T-helper 2 cell treated with Interferon-gamma antibody and Interleukin-4, amounts not matched to agents 5 μg/mL and 100 μg/mL, for 36 hours (primary cell): ENCODE measurements at places on chromosomes 11 and 22.

GRCh38 chr11:134270250-134270714 lies 5.9 kb upstream of the GLB1L3 start:
- peak; percentile 33 for DNase-seq

DNA sequence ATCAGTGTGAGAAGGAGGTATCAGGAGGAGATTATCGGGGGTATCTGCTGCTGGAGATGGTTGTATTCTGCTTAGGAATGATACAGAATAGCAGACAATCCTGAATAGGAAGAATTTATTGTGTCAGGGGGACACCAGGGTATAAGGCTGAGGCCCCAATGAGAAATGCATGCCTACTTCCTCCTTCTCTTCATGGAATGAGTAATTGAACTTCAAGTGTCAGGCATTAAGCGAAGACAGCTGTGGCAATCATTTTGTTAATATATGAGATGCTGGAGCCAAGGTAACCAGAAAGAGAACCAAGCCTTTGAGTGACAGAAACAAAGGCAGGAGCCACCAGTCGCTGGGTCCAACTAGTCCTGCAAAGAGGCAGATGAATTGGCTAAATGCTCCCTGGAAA lies 49.1 kb downstream of the KIRREL3 start:
- DNase-seq, result no peak

GRCh38 chr11:94747601-94748041 lies 20.5 kb upstream of the AMOTL1 start:
- no peak for DNase-seq

DNA sequence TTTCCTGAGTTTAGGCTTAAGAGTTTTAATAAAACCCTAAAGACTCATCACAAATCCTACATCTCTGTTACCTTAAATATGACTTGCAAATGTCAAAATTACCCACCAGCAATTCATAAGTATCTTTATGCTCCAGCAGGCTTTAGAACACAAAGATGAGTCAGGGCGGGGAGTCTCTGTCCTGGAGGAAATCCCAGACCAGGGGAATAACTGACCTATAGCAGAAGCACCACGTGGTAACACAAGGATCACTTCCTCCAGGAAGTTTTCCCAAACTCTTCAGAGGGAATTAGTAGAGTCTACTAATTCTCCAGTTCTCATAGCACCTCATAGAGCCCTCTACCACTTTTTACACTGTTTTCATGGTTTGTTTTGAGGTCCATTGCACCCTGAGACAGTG lies 217.0 kb downstream of the NAV2 start:
- DNase-seq, result no peak

GRCh38 chr22:40414838-40415505 lies 44.6 kb downstream of the SGSM3 start:
- no peak for DNase-seq

DNA sequence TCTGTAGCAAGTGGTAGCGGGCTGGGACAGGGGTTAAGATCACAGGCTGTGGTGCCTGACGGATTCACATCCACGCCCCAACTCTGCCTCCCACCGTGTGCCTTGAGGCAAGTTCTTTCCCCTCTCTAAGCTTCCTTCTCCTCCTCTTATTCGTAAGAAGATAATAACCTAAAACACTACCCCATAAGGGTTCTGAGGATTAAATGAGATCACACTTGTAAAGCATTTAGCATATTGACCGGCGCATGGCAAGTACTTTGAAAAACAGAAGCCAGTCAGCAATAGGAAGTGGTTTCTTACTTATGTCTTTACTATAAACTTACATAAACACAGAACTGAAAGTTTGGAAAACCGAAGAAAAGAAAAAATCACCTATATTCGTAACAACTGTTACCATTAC lies 15.5 kb upstream of the LMO2 start:
- DNase-seq, result no peak

DNA sequence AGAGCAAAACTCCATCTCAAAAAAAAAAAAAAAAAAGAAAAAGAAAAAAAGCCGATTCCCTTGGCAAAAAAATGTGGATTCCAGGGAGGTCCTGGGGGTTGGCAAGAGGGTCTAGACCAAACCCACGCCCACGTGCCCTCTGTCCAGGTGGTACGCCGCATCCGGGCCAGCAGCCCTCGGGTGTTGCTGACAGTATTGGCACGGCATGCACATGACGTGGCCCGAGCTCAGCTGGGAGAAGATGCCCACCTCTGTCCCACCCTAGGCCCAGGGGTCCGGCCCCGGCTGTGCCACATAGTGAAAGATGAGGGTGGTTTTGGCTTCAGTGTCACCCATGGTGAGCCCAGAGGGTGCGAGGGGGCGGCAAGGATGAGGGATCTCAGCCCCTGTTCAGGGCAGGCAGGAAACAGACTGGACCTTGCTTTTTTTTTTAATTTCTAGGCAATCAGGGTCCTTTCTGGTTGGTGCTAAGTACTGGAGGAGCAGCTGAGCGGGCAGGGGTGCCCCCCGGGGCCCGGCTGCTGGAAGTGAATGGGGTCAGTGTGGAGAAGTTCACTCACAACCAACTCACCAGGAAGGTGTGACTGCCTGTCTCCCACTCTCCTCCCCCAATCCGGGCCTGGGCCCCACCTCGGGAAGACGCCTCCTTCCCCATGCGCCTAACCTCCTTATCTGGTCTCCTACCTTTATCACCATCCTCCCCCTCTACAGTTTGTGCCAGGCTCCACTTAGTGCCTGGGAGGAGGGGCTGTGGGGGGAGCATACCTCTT lies 2.0 kb downstream of the NHERF4 start:
- no peak for DNase-seq

DNA sequence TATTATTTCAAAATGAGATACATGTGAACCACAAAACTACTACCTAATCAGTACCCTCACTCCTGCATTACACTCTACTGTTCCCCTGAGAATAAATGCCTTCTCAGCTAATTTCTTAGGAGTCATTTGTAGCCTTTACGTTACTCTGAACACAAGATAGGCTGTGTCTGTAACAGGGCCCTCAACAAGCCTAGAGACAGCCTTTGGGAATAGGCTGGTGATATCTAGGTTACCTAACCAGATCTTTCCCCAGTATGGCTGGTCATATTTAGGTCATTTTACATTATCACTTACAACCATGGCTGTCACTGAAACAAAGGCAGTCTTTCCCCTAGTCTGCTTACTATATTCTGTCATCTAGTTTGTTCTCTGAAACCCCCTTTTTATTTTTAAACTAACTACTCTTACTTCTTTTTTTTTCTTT lies 14.2 kb downstream of the ATM start:
- DNase-seq, result no peak

DNA sequence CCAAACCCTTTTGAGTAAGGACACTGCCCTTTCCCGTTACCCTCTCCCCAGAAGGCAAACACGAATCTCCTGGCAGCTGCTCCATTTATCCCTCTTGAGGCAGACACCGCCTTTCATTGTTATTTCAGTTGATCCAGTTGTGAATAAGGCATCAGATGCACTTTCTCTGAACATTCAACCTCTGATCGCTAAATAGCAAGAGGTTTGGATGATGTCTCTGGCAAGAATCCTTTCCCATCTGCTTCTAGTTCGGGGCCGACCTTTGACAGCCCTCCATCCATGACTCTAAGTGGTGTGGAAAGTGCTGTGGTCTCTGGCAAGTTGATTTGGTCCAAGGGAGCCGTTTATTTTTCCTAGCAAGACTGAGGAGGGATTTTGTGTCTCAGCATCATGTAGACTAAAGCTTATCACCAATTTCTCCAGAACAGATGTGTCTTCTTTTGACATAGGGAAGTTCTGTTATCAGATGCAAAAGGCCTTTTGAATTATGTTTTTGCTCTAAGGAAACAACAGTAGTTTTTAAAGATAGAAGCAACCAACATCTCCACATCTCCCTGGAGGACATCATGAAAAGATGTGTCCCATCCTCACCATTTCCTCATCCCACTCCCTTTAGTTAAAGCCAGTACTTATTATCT lies 123.6 kb downstream of the CCDC34 start:
- DNase-seq, result no peak

DNA sequence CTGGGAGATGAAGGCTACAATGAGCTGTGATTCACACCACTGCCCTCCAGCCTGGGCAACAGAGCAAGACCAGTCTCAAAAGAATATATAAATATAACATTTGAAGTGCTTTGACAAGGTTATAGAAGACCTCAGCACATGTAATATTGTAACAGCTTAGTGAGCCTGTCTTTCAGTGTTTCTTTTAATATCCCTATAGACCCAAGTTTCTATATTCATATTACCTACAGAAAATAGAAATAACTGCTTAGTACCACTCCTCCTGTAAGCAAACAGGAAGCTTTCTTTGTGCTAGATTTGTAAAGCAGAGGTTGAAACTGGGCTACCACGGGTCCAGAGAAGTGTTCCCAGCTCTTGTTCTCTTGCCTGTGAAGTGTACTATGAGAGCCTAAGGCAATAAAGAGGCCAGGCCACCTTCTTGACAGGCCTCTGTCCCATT lies 68.2 kb downstream of the PPP2R1B start:
- no peak for DNase-seq

DNA sequence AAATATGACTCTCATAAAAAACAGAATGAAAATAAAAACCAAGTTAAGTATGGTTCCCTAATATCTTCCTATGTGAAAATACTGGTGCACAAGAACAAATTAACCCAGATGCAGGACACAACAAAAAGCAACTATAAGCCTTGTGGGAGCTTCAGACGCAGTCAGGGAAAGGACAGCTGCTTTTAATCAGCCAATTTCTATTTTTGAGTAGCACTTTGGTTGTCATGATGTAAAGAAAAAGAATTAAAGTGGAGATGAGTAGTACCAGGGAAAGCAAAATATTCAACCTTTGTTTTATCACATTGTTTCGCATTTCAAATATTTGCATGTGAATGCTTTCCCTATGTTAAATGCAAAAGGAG lies 339.9 kb downstream of the SOX6 start:
- no peak for DNase-seq

- DNase-seq, result no peak
Observed at GRCh38 chr11:71913756-71914526, 14.5 kb downstream of the XNDC1N start.

DNA sequence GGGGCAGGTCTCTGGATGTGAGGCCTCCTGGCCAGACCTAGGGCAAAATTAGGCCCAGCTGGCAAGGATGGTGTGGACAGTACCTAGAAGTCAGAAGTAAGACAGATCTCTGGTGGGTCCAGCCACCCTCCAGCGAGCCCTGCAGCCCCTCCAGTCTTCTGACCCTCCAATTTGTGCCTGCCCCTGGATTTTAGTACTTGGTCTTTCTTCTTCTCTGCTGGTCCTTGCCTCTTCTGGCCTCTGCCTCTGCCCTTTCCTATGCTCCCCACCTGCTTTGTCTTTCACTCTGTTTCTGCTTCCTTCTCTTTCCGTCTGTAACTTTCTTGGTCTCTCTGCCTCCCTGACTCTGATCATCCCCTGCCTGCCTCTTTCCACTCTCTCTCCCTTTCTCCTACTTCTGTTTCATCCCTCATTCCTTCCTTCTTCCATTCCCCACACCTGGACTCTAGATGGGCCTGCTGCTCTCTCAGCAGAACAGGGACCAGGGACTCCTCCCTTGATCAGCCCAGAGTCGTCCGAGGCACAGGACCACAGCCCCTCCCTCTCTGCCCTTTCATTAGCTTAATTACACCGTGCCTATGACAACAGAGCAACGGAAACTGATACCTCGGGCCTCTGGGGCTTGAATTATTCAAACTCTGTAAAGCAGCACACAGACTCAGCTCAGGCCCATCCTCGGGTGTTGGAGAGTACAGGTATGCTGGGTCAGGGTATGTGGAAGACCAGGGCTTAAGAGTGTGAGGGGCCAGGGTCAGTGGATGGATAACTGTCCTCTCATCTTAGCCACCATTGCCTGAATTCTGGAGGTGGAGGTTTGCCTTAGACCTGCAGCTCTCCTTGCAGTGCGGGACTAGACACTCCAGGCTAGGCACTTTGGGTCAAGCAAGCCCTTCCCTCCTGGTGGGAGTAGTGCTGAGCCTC lies at the start of gene CHRNA10:
Gene CHRNA10, minus strand, starts transcription at position 51 of the 921 bp plus-strand sequence. CDS start 72 bp downstream, outside the sequence.
- DNase-seq, result no peak

GRCh38 chr11:45412521-45412920 lies 126.4 kb upstream of the SYT13 start:
- no peak for DNase-seq

DNA sequence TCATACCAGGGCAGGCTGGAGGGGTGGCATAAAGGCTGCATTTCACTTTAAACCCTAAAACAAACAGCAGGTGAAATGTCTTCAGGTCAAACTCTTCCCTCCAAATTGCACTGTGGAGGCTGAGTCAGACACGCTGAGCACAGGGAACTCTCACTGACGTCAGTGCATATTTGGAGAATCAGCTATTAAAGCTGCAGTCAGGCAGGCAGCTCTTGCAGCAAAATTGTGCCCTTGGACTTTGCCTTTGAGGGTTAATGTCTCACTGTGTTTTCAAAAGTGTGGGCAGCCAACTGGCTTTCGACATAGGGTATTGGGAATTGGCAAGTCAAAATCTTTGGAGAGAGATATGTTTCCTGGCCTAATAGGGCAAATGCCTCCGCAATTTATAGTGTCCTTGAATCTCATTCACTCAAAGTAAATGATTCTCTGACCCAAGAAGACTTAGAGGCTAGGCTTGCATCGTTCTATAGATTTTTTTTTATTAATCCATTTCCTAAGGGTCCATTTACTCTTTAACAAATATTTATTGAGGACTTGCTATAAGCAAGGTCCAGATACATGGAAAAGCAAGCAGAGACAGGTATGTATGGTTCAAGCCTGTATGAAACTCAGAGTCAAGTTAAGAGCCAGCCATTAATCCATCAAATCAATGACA lies 27.7 kb upstream of the SMCO4 start:
- DNase-seq, result no peak

- DNase-seq, result no peak
Observed at GRCh38 chr11:40328890-40329614, 1130.4 kb downstream of the LRRC4C start.

DNA sequence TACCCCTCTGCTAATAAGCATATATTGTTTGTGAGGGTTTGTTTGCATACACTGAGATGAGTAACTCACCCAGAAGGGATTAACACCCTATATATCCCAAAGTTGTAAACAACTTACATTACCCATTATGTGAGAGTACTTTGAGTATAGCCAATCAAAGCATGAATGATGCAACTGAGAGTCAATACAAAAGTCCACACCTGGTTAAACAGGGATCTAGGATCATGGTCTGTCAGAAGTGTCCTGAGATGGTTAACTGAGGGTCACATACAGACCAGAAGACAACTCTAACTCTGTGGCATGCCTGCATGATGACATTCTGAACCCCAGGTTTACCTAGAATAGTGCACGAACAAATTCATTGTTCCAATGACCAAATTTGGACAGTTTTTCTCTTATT lies 17.4 kb upstream of the OR10A5 start:
- DNase-seq, result no peak

- no peak for DNase-seq
Observed at GRCh38 chr11:73869332-73869949, 7.2 kb downstream of the COA4 start.

- no peak for DNase-seq
Observed at GRCh38 chr11:134644476-134645456, 232.7 kb upstream of the B3GAT1 start.

DNA sequence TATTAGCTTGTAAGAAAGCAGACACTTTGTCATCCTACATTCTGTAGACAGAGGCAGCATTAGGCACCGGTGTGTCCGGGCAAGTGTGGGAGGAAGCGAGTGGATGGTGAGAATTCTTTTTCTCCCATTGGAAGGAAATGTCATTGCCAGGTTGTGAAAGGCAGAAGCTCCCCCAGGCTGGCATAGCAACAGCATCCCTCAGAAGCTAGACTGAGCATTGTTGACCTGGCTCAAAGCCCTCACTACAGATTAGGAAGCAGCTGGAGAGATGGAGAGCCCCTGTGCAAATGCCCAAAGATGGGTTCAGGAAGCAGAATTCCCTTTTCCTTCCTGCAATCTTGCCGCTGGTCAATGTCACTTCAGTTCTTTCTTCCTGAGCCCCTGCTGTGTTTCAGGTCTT lies 1299.3 kb downstream of the TBC1D22A start:
- no peak for DNase-seq
